Caco-2 (cell line): ENCODE measurements at places on chromosomes 5 and 9. TPM values are rescaled to one million over a fixed set of nuclear protein-coding genes. Genes with fewer than 3 reads are reported as not detected.

OTP gene
- 0.11 TPM in 1 of 2 replicates, not detected in the other for total RNA-seq

AQP3 gene
- total RNA-seq = 24.1 and 24.8 TPM in 2 replicates

GARNL3 gene
- 11.8 and 15.2 TPM in 2 replicates for total RNA-seq

GNA14 gene
- not detected in 2 replicates for total RNA-seq

IFNA2 gene
- total RNA-seq = not detected in 2 replicates

HCN1 gene
- total RNA-seq = not detected in 2 replicates

GRCh38 chr5:44868541-44868940, 59.8 kb downstream of the MRPS30 start:
- no peak for DNase-seq

DNA sequence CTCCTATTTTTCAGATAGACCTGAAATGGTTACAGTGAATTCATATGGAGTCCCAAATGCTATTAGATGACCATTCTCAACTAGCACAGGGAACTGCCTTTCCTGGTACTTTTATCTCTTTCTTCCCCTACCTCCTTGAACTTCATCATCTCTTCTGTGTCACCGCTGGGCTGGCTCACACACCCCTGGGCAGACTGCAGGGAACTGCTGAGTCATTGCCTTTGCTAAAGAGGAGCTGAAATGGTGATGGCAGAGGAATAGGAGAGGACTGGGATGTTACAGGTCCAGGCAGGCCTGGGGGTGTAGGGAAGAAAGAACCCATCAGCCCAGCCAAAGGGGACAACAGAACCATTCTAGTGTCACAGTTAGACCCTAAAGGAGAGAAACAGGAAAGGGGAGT, 322.3 kb downstream of the ASTN2 start:
- DNase-seq = no peak

DNA sequence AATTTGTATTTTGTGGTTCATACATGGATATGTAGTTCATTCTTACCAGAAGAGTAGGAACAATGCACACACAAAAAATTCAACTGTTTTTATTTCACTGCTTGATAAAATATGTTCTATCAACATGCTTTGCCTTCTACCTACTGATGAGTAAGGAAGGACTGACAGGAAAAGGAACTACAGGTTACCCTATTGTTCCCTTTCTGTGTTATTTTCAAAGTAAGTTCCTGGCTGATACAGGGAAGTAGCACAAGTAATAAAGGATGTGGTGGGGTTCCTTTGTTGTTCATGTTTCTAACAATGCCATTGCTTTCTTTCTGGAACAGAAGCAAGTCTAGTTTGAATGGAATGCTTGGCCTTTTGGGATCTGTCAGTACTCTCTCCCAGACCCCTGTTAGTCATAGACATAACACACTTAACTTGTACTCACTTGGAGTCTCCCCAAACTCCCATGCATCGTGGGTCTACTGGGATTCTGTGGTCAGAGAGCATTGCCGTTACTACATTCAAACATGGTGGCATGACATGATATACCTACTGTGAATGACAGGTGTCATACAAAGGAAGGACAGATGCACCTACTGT, 20.2 kb upstream of the ALDOB start:
- no peak for DNase-seq

GRCh38 chr5:146862641-146863040, 15.9 kb downstream of the PPP2R2B start:
- DNase-seq = no peak

- DNase-seq = peak; percentile 26
Observed at GRCh38 chr9:129391221-129391661, 213.2 kb upstream of the IER5L start.

DNA sequence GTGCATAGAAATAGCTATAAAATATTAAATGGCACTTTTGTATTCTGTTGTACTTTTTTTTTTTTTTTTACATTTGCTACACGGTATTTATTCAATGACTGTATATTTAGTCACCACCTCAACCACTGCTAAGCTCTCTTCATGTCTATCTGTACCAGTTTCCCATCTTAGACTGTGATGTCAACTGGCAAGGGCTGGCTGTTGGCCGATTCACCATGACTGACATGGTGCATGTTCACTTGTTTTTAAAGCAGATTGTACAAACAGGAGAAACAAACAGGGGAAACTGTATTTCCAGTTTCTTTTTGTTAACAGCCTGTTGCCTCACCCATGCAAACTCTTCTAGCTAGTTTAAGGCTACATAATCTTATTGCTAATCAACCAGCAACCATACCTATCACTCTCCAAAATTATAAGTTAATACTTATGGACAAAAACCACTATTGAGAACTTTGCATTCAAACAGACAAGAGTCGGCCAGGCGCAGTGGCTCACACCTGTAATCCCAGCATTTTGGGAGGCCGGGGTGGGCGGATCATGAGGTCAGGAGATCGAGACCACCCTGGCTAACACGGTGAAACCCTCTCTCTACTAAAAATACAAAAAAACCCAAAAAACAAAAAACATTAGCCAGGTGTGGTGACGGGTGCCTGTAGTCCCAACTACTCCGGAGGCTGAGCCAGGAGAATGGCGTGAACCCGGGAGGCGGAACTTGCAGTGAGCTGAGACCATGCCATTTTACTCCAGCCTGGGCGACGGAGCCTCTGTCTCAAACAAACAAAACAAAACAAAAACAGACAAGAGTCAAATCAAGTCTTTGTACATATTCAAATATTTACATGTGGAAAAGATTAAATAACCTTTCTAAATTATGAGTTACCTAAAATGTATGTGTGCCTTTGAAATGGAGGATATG, 13.2 kb downstream of the ZFAND5 start:
- no peak for DNase-seq
